SHP77 treated with DMSO at 0.1 percent for 48 hours (cell line): ENCODE measurements at places on chromosomes 16 and 17.
A peak's percentile ranks its signal among the peaks of the same experiment; 100 is the strongest.

GRCh38 chr17:81687770-81688541, 4.1 kb downstream of the HGS start:
- no peak for DNase-seq

DNA sequence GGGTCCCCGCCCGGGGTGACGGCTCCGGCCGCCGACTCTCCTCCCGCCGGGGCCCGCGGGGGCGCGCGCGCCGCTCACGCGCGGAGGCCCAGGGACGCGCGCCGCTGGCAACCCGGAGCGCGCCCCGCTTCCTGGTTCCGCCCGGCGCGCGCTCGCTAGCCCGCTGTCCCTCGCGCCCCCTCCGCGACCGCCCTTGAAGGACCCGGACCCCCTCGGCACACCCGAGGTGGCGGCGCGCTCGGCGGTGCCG, at the start of gene STAT5B:
Gene STAT5B (minus strand): TSS at position 33 of the 250 bp plus-strand sequence. CDS start 44,264 bp downstream, outside the sequence.
- peak; percentile 9 for DNase-seq

- DNase-seq, result no peak
Observed at GRCh38 chr17:81287152-81287551, 8.0 kb downstream of the SLC38A10 start.

- DNase-seq, result peak; percentile 17
Observed at GRCh38 chr17:44911133-44912001, 3.9 kb downstream of the GFAP start.

DNA sequence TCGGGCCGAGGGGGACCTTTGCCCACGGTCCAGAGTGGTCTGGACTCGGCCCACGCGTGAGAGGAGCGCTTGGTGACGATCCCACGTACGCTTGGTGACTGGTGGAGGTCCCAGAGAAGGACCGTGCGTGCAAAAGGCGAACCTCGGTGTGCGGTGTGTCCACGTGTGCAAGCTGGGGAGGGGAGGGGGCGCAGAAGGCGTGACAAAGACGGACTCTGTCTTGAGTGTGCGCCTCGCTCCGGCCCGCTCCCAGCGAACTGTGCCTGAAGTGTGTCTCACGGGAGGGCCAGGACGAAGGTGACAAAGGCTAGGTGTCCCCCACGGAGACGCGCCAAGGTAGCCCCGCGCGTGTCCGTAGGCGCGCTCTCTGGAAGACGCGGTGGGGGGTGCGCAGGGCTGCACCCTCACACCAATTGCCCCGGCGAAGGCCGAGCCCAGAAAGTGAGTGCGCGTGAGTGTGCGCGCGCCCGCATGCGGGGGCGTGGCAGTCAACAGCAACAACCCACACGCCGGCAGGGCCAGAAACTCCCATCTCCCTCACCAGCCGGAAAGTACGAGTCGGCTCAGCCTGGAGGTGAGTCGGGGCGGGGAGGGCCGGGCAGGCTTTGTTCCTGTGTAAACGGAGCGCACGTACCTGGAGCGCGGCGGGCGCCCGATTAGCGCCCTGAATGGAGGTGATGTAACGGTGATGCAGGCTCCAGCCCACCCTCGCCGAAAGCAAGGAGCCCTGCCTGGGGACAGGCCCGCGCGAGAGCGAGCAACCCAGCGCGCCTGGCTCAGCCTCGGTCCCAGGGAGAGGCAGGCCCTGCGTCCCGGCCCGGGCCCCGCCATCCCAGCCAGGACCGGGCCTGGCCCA, at the start of gene GPRC5C:
Gene GPRC5C (plus strand): TSS at position 521 of the 856 bp plus-strand sequence. CDS start 7,689 bp downstream, outside the sequence.
- peak; percentile 59 for DNase-seq

DNA sequence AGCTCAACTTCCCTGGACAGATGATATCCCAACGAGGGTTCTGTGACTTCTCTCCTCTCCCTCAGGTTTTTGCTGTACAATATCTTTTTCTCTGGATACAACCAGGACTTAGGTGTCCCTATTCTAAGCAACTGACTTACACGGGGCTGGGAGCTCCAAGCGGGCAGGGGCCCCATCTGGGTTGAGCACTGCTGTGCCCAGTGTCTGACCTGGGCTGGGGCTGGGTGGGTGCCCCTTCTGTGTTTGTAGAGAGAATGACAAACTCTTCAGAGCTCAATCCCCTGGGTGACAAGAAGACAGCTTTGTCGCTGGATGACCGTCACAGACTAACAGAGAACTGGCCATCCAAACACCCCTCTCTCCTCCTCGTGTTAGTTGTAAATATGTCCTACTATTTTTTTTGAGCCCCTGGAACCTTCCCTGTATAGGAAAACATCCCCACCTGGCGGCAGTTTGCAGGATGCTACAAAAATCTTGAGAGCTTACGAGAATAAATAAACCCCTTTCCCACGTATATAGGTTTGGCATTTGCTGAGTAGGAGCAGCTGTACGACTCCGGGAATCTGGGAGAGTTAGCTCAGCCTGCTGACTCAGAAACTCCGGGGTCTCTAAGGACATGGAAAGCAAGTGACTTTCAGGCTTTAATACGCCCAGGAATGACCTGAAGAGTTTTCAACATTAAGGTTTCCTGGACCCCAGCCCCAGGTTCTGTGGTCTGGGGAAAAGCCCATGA, 23.7 kb upstream of the RCVRN start:
- DNase-seq, result peak; percentile 27

DNA sequence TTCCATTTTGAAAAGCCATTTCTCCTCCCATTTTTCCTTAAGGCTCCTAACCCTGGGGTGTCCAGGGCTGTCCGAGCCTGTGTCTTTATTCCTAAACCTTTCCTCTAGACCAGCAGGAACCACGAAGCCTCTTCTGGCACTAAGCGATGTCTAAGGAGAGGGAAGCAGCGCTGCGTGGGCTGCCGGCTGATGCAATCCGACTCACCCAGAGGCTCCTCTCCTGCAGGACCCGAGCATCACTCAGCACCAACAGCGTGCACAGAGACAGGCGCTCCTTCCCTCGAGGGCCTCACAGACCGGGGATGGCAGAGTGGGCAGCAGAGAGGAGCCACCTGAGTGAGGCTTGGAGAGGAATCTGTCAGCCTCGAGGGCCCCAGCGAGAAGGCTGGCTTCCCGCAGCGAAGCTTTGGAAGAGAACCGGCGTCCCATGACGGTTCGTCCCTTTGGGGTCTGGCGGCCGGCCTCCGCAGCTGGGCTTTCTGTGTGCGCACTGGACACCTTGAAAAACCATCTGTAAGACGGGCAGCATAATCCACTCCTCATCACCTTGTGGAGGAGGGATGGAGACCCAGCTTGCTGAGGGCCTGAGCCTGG, 174.3 kb downstream of the FOXL1 start:
- no peak for DNase-seq

DNA sequence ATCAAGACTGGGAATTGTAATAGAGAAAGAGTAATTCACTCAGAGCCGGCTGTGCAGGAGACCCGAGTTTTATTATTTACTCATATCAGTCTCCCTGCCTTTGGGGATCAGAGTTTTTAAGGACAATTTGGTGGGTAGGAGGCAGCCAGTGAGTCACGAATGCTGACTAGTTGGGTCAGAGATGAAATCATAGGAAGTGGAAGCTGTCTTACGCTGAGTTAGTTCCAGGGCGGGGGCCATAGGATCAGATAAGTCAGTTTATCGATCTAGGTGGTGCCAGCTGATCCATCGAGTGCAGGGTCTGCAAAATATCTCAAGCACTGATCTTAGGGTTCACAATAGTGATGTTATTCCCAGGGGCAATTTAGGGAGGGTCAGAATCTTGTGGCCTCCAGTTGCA, 20.2 kb upstream of the GUCY2D start:
- DNase-seq, result no peak

DNA sequence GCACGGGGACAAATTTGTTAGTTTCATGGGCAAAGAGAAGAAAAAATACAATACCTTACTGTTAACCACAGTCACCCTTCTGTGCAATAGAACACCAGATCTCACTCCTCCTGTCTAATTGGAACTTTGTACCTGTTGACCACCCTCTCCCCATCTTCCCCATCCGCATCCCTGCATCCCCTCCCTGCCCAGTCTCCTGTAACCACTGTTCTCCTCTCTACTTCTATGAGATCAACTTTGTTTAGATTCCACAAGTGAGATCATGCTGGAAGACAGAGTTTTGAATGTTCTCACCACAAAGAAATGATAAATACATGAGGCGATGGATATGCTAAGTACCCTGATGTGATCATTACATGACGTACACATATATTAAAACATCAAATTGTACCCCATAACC, 47.7 kb downstream of the CLEC16A start:
- DNase-seq, result no peak

- DNase-seq, result no peak
Observed at GRCh38 chr17:82054351-82055022, 2.8 kb downstream of the GPS1 start.

GRCh38 chr17:50559674-50560184, 786 bp upstream of the CACNA1G start:
- DNase-seq, result no peak

- DNase-seq, result no peak
Observed at GRCh38 chr16:31421587-31421986, 6.6 kb downstream of the COX6A2 start.

DNA sequence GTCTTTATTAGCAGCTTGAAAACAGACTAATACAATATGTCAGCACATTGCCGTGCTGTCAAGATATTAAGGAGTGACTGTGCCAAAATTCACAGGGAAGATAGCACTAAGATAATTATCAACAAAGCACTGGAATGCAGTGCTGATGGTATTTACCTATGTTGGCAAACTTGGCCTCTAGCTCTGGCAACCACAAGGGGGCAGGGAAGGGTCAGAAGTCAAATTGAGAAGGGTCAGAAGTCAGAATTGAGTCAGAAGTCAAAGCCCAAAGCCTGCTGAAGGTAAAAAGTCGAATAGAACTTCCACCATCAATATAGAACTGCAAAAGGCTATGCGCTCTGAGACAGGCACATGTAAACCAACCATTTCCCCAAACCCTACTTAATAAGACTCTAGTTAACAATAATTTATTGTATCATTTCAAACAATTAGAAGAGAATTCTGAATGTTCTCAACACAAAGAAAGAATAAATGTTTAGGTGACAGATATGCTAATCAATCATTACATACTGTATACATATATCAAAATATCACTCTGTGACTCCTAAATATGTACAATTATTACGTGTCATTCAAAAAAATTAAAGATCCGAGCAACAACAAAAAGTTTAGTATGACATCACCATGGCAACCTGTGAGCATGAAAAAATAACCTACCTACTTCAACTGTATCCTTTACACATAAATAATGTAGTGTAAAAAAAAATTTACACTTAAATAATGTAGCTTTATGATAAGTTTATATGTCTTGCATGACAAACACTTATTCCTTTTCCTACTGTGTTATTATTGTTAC, 916.1 kb downstream of the KCNJ2 start:
- DNase-seq, result no peak

DNA sequence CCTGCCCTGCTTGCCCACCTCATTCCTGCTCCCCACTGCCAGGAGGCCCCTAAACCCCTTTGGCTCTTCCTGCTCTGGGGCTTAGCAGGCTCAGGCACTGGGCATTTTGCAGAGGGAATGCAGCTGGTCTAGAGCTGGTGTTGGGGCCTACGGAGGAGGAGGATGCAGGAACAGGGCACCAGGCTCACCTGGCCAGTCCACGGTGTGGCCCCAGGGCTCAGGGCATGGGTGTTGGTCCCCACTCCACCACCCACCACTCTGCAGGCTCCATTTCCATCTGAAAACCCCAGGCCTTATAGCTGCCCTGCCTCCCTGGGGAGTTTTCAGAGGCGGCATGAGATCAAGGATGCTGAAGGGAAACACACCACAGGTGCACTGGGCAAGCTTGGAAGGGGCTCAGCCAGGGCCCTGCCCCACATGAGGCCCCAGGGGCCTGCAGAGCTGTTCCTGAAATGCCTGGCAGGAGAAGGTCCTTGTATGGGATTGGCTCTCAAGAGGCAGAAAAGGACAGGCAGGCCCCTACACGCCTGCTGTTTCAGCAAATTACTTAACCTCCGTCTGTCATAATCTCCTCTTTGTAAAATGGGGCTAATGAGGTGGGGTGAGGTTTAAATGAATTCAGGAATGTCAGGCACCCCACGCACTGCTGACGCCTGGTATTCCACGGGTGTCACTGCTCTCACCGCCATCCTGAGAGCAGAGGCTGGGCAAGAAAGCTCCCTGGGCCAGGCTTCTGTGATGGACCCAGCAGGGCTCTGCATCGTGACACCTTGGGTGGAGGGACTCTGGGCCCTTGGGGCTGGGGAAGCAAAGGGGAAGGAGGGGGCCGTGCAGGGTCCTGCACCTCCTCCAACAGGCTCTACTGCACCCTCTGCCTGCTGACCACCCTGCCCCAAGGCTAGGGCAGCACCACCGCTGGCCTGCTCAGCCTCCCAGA, 9.3 kb downstream of the SLC47A2 start:
- DNase-seq, result peak; percentile 27

DNA sequence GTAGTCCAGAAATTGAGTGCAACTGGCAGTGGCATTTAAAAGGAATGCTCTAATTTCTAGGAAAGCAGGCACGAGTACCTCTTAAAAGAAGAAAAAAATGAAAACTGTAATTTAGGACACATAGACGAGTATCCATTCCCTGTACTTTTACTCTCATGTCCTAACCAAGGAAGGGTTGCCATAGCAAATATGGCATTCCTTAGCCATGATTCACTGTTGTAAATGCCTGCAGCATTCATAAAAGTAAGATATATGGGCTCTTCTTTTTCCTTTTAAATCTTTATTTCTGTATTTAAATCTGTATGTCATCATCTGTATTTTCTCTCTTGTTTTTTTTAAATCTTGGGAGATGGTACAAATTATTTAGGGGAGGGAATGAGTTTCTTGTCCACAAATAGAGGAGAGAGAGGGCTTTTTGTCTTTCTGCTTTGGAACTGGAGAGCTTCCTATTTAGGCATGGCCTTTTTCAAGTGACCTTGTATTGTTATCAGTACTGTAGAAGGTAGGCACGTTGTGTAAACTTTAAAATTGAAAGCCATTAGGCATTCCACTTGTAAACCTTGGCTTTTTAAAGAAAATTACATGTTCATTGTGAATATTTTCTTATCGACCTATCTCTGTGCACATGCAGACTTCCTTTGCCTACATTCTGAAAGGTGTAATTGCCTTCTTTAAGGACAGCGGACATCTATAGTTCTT, 50.0 kb downstream of the TENT4B start:
- DNase-seq, result no peak

- DNase-seq, result peak; percentile 26
Observed at GRCh38 chr16:85393674-85394451, 219.3 kb upstream of the GSE1 start.

DNA sequence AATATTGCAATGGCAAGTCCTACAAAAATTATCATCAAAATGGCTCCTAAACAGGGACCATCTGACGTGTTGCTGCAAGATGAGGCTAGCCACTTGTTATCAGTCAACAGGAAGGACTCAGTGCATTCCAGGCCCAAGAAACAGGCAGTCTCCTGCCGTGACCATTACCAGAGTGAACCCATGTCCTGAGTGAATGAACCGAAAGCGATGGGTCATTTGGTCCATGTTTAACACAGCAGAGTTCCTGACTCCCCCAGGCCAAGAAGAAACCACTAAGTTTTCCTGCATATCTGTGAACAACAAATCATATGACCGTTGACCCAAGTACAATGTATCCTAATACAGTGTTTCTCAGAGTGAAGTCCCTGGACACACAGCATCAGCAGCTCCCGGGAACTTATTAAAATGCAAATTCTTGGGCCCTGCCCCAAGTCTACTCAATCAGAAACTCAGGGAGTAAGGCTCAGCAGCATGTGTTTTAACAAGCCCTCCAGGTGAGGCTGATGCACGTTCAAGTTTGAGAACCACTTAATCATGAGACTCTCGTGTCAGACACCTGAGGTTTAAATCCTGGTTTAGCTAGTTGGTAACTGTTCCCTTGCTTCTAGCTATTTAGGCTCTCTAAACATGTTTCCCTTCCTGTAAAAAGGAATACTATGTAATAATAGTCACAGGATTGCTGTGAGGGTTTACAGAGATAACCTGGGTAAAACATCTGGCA, 429.4 kb upstream of the MAF start:
- DNase-seq, result no peak

GRCh38 chr16:85982563-85982939, 83.6 kb downstream of the IRF8 start:
- DNase-seq, result no peak

- no peak for DNase-seq
Observed at GRCh38 chr16:27483088-27483437, 66.7 kb downstream of the GTF3C1 start.
